ENCODE measurements at places on chromosomes 6 and 20. TPM values are rescaled to one million over a fixed set of nuclear protein-coding genes. Genes with fewer than 3 reads are reported as not detected.

- DNase-seq: peak; percentile 66
Observed at GRCh38 chr20:53839423-53840176, 230.8 kb downstream of the BCAS1 start.

DNA sequence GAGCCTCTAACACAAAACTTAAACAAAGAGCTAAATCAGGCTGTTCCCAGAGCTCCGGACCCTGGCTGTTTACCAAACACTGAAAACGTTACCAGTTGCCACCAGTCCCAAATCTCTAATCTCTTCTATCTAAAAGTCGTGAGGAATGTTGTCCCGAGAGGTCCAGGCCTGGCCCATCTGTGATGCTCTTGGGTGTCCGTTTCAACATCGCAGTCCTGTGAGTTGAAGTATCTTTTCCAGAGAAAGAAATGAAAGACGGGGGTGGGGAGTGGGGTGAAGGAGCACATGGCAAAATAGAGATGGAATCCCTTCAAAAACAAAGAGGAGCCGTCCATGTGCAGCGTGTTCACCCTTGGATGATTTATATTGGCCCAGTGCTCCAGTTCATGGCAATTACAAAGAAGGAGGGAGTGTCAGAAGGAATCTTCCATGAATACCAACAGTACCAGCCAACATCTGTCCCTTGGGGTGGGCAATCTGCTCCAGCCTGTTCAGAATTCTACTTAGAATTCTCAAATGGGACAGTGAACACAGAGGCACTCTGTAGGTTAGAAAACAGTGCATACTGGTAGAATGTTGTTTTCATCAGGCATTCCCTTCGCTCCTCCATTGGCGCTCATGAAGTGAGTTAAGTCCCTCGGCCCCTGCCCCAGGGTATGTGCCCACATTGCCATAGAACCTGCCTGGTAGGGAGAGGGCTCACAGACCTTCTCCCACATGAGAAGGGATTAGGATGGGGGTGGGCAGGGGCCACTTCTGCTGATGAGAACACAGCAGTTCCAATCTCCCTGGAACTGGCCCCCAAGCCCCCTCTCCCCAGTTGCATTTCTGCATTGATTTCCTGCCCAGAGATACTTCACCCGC lies 112.1 kb downstream of the LY86 start:
- no peak for DNase-seq

DNA sequence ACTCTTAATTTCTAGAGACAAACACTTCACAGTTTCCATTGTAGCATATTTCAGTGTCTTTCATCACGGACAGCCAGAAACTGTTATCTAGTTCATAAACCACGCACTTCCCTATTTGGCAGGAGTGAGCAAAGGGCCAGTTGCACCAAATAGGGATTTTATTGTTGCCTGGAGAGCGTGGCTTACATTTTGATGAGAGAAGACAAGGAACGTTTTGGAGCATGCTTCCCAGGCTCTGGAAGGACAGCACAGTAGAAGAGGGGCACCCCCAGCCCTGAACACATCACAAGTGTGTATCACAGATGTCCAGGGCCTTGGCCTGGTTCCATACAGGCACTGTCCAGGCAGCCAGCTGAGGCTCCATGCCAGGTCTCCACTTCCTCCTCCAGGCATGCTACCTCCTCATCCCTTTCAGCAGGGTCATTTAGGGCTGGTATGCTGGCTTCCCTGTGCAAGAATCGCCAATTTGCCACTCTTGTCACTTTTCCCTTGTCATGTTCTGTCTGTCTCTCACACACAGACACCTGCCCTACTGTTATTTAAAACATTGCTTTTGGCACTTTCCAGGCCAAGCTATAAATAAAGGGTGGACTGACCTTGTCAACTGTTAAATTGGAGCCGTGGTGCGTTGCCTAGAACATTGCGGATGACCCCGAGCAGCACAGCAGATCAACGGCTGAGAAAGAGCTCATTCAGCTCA lies 235.0 kb upstream of the GMDS start:
- no peak for DNase-seq

GRCh38 chr6:10437891-10438290 lies 23.0 kb upstream of the TFAP2A start:
- DNase-seq: no peak

- DNase-seq: no peak
Observed at GRCh38 chr20:46755483-46756413, 46.3 kb downstream of the SLC2A10 start.

- DNase-seq: no peak
Observed at GRCh38 chr6:147177286-147177685, 26.9 kb upstream of the STXBP5 start.

DNA sequence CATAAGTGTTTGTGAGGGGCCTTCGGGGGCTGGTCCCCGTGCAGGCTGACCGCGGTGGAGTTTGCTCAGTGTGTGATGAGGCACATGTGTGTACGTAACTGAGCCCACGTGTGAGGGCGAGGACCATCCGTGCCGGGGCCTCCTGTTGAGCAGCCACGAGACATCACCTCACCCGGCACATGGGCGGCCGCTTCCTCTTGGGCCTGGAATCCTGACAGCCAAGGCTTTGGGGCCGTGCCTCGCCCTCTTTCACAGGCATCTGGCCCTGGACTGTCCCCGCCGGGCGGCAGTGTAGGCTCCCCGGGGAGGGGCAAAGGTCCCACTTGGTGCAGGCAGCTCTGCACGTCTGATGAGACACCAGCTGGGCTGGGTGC lies 202.3 kb downstream of the DLL1 start:
- DNase-seq: peak; percentile 19

DNA sequence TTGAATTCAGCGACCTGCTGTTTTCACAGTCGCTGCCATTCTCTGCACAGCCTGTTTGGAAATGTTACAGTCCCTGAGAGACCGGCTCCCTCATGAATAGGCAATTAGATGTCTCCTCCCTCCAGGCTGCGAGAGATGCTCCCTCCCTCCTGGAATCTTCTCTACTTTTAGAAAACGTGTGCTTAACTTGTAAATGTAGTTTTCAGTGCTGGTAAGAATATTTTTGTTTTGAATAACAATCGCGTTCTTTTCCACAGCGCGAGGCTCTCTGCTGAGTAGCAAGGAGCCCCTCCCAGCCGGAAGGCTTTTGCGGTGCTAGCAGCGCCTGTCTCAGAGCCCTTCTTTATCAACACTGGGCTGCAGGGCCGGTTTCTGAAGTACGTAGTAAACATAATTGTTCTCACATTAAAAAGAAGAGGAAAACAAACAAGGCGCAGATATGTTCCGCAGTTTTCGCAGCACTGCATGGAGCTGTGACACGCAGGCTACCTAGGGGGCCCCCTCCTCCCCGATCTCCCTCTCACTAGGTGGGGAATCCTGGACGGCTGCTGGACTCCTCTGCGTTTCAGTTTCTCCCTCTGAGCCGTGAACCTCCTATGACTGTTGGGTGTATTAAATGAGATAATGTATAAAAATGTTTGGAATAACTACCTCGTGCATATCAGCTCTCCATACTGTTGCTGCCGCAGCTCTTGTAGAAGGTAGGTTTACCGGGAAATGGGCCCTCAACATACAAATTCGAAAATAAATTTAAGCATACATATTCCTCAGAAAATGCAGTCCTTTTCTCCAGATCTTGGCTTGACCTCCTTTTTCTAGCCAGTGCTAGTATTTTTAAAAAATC lies 79.0 kb upstream of the SPACA1 start:
- peak; percentile 8 for DNase-seq

GRCh38 chr6:154800338-154800737 lies 67.1 kb downstream of the SCAF8 start:
- DNase-seq: no peak

DNA sequence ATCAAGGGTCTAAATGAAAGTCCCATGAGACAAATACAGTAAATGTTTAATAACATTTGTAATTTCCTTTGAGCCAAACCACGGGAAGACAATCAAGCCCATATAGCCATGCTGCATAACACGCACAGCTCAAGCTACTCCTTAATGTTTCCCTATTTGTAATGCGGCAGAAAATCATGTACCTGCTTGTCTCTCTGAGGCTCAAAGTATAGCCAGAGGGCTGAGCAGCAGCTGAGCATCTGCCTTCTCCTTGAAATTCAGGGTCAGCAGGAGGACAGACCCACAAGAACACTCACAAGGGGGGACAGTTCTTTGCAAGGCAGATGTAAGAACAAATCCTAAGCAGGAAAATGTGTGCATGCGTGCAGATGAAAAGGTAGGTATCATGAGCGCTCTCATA lies 45.8 kb upstream of the JARID2 start:
- no peak for DNase-seq

DNA sequence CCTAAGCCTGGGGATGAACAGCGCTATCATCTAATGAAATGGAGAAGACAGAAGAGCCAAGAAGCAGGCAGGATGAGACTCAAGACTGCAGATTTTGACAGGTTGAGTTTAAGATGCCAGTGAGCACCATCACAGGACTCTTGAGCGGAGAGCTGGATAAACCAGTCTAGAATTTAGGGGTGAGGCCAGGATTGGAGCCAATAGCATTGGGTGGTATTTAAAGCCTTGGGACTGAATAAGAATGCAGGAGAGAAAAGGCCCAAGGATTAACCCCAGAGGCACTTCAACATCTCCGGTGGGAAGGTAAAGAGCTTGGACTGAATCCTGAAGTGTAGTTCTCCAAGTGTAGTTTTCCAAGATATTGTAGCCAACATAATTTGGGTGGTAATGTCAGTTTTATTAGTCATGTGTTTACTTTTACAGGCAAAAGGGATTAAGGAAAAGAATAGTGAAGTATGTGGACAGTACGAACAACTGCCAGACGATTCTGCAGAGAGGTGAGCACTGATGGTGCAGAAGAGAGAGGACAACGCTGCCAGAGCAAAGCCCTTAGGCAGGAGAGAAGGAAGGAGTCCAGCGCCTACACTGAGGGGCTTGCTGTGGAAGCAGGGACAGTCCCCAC lies 85.2 kb downstream of the DTNBP1 start:
- DNase-seq: no peak

DNA sequence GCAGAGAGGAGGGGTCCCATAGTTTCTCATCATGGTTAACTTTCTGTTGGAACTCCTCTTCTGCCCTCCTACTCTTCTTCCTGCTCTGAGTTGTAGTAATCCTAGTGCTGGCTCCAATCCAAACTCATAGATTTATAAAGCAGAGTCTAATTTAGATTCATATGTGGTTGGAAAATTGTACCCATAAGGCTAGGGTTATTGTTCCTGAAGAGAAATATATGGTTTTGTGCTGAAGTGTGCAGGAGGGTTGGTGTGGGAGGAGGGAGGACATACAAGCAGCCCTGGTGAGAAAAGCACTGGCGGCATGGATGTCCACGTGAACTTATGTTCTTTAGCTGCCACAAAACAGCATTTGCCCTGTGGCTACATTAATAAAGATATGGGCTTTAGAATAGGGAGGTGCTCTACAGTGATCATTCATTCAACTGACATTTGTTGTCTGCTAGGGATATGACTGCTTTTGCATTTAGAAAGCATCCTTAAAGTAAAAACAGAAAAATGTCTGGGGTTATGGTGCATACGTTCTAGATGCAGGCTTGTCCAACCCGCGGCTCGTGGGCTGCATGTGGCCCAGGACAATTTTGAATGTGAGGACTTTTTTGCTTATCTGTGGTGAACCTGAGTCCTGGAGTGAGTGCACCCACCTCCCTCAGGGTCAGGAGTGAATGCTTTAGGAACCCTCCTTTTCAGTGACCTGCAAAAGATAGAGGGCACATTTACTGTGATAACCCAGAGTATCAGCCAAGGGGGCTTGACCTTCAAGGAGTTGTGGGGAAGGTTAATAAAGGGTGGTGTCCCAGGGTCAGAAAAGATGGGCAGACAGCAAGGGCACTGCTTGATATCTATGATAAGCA lies 4.1 kb downstream of the HLA-A start:
- DNase-seq: no peak

DNA sequence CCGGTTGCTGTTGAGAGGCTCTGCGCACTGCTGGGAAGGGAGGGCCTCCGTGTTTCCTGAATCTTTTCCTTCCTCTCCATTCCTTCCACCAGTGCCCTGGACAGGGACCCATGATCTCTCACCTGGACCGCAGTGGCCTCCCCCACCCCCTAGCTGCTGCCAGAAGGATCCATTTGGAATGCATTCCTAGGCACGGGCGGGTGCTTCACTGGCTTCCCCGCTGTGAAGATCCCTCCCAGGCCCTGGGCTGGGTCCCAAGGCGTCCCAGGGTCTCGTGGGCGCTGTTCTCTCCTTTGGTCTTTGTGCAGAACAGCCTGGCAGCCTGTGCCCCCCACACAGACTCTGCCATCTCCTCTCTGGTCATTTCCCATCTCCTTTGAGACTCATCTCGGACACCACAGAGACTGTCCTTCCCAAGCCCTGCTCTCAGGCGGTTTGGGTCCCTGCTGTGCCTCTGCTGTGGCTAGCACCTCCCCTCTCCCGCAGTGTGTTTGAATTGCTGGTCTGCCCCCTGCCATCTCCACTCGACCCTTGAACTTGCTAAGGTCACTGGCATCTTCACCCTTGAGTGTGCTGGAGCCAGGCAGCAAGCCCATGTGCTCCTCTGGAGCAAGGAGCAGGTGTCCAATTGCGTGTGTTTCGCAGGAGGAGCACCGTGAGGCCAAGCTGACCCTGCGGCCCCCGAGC lies 59.0 kb downstream of the TCP11 start:
- DNase-seq: no peak

GRCh38 chr6:138970159-138970558 lies 17.9 kb downstream of the REPS1 start:
- DNase-seq: no peak

DNA sequence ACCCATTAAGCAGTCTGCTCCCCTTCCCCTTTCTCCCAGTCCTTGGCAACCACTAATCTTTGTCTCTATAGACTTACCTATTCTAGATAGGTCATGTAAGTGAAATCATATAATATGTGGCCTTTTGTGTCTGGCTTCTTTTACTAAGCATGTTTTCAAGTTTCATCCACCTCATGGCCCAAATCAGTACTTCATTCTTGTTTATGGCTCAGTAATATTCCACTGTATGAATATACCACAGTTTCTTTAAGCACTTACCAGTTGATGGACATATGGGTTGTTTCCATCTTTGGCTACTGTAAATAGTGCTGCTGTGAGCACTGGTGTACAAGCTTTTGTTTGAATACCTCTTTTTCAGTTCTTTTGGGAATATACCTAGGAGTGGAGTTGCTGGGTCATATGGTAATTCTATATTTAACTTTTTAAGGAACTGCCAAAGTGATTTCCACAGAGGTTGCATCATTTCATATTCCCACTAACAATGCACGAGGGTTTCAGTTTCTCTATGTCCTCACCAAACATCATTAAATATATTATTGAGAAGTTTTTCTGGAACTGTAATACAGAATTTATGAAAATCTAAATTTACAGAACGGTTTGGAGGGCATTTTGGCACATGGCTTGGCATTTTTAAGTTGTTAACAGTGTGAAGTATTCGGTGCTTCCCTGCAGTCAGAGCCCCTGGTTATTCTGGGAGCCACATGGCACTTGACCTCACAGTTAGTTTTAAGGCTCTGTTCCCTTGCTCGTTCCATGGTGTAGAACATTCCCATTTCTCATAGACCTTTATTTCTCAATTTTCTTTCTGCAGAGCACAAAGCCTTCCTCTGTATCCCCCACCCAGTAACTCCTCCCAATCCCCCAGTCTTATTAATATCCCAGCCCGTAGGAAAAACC lies 27.0 kb upstream of the DTNBP1 start:
- DNase-seq: no peak

GRCh38 chr6:13177664-13178063 lies 150.7 kb downstream of the TBC1D7 start:
- no peak for DNase-seq

The TRAM2 gene
- 3.2 TPM for polyA plus RNA-seq

The CLVS2 gene
- not detected for polyA plus RNA-seq

The HLA-DQA1 gene
- polyA plus RNA-seq: 0.59 TPM

The F13A1 gene
- 0.05 TPM for polyA plus RNA-seq

The FILIP1 gene
- polyA plus RNA-seq: 0.12 TPM

The MUC21 gene
- polyA plus RNA-seq: not detected

The XKR7 gene
- polyA plus RNA-seq: not detected

The DEFB128 gene
- not detected for polyA plus RNA-seq

The TMEM74B gene
- not detected for polyA plus RNA-seq

Measured in naive thymus-derived CD4-positive, alpha-beta T cell (primary cell).